ENCODE measurements at places on chromosomes 5 and 9.

DNA sequence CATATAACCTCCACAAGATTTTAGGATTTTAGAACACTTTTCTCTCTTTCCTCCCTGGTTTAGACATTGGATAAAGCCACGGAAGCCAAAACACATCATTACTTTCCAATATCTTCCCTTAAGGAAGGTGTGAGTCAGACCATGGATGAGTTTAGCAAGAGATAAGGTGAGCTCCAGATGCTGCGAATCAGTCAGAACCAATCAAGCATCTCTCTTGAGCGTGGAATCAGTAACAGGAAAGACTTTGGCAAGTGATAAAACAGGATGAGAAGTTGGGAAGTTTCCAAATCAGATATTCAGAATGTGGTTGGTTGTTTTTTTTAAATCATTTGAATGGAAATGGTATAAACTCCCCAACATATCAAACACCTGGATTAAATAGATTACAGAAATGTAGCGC, 397.8 kb downstream of the EFNA5 start:
- DNase-seq, result no peak

GRCh38 chr9:133428617-133429101, 6.5 kb downstream of the ADAMTS13 start:
- no peak for DNase-seq

DNA sequence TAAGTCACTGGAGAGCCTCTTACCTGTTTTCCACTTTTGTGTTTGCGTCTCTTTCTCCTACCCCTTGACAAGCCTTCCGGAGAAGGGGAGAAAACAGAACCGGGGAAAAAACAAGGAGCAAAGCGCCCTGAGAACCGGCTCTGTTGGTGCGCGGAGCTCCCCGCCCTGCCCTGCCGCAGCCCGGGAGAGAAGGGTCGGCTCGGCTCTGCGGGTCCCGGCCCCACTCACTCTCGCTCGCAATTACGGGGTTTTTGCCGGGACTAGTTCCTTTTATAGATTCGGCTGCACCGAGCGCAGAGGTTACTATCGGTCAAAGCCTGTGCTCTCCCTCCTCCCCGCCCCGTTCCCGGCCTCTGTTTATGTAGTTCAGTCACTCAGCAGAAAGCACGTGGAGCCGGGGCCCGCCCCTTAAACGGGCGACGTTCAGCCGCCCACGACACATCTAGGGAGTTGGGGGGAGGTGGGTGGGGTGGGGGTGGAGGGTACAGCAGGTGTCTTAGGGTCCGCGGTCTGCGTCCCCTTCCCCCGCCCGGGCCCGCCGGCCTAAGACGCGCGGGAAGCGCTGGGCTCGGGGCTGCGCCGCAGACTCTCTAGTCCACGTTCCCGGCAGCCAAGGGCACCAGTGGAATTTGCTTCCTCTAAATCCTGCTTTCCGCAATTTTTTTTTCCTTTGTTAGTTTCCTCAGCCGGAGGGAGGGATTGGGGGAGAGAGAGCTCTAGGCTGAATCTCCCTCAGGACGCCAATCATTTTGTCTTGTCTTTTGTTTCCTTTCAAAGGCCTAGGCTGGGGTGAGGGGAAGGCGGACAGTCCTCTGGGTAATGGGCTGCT, at the start of gene ABCA1:
ABCA1 (minus strand) TSS at position 244 of the 829 bp plus-strand sequence. CDS start 24,476 bp downstream, outside the sequence.
- no peak for DNase-seq

- DNase-seq, result no peak
Measured at GRCh38 chr5:156186760-156187159, 140.2 kb upstream of the SGCD start.

GRCh38 chr9:15572200-15572770, 19.4 kb downstream of the CCDC171 start:
- DNase-seq, result no peak

All from stimulated activated CD4-positive, alpha-beta T cell treated with anti-CD3 and anti-CD28 coated beads, Interleukin-1b, Interleukin-23, amount 100 ng/mL, for 1 hour (primary cell).